ENCODE measurements at places on chromosomes 5 and 9. TPM values are rescaled to one million over a fixed set of nuclear protein-coding genes. Genes with fewer than 3 reads are reported as not detected.

DNA sequence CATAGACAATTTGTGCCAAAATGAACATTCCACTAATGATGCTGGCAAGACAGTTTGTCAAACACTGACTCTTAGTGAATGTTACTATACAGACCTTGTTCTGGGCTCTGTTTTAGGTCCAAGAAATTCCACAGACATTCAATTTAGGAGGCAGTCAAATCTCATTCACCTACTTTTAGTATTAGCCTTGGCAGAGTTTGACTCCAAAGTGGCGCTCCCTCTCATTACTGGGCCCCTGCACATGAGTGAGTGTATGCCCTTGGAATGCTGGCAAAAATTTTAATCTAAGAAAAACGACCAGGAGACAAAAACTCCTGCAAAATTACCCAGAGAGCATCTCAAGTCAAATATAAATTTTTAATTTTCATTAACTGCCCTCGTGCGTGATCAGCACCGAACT is 94.9 kb upstream of the SLC27A6 start:
- no peak for DNase-seq

DNA sequence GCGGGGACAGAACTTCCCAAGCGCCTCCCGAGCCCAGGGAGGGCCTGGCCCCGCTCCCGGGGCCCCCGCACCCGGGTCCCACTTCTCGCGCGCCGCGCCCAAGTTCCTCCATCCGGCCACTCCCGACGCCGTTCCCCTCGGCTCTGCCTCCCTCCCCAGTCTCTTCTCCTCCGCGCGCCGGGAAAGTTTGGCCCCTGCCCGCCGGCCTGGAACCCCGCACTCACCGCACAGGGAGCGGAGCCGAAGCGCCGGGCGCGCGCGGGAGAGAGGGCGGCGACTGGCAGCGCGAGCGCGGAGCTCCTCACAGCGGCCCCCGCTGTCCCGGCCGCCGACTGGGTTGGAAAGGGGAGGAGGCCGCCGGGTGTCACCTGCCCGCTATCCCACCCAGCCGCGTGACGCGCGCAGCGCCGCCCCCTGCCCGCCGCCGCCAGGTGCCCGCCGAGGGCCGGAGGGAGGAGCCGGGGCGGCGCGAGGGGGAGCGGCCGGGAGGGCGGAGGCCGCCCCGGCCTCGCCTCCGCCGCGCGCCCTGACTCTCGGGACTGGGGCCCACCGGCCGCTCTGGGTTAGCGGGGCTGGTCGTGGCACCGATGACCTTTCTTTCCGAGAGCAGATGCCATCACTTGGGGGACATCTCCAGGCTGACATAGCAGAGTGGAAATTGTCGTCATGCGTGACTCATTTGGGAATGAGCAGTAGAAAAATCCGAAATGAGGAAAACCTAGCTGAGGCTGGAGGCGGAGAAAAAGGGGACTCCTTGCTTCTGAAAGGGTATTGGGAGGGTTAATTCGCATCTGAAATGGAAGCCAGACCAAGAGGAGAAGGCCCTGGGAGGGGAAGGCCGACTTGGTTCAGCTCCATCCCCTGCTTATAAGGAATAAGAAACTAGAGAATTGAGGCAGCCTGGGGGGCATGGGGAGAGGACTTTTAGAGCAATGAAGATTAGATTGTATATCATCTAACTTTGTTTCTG is at the start of gene ELOVL7:
Gene ELOVL7, minus strand, starts transcription at position 334 of the 970 bp plus-strand sequence. CDS start 56,872 bp downstream, outside the sequence.
- peak; percentile 83 for DNase-seq

DNA sequence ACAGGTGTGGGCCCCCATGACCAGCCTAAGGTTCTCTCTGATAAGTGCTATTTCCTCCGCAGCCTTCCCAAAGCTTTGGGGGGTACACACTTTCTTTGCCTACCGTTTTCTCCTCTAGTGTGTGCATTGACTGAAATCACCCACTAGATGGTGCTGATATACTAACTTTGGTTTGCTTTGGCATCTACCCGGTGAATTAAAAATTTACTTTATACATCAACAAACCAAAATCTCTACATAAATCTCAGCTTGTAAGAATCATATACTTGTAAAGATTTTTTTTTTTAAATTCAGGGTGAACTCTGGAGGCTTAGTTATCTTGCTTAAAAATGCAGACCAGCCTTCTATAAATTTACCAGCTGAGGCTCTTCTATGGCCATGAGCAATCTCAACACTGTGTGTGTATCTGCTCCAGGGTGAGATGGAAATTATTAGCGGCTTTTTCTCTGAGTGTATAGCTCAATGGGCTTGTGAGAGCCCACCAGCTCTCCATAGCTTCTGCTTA is 475.7 kb upstream of the TNC start:
- no peak for DNase-seq

DNA sequence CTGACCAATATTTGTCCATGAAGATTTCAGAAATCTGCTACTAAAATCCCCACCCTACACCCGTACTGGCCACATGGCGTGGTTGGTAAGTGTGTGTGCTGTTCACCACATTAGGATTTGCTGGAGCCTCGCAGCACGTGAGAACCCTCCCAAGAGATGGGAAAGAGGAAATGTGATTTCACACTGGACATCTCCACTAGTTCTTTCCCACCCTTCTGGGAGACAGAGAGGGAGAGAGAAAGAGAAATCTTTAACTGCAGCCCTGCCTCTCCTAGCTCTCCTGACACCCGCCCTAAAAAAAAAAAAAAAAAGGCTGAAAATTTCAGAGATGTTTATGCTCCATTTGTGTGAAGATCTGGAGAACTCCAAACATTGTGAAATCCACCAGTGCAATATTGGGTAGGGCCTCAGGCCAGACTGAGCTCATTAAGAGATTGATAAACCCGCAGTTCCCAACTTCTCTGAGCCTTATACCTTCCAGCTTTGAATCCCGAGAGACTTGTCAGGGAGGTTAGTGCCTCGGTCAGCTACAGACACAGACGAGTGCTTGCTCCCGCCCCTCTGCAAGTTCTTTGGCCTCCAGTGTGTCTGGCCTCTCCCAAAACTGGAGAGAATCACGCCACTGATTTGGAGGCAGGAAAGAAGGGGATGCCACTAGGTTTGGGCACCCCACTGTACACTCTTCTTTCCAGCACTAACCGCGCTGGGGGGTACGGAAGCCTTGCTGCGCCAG is 1.9 kb downstream of the SPRY4 start:
- no peak for DNase-seq

GRCh38 chr9:95082401-95083084 is 235.0 kb downstream of the FANCC start:
- peak; percentile 76 for DNase-seq

DNA sequence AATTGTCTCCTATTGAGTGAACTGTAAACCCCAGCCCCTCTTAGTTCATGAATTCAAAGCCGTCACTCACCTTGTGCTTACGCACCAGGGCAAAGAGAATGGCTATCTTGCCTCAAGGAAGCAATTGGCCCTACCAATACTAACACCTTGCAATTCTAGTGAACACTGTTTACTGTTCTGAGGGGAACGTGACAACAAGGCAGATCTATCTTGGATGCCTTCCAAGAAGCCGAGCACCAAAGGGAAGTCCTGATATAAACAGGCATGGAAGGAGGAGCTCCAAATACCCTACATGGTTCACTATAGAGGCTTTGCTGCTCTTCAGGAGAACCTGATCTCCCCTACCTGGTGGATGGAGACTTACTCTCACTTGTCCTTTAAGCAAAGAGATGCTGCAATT is 1.7 kb upstream of the PLPPR1 start:
- DNase-seq: no peak

Gene ACOT12
- 0.14 TPM for total RNA-seq

Data from posterior vena cava (tissue), 2 donors.